ENCODE measurements at places on chromosomes 11 and 22.

- DNase-seq, result no peak
Measured at GRCh38 chr22:39237318-39238100, 7.3 kb downstream of the PDGFB start.

DNA sequence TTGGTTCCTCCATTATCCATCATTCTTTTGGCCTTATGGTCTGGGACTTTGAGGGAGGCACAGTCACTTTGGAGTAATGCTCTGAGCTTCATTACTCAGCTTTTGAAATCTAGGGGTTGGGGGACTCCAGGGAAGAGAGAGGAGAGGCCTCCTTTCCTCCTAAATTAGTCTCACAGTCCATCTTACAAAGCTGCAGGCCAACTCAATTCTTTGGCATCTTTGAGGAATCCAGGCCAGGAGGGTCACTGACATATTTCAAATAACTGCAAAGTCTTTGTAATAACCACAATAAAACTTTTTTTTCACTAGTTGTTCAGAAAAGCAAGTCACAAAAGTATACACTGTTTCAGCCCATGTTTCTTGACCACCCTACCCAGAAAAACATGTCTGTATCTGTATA is 73.3 kb upstream of the FAR1 start:
- no peak for DNase-seq

GRCh38 chr11:78791254-78791653 is 216.6 kb upstream of the NARS2 start:
- DNase-seq, result no peak

GRCh38 chr11:120465921-120466534 is 45.5 kb upstream of the GRIK4 start:
- DNase-seq, result no peak

- DNase-seq, result no peak
Measured at GRCh38 chr11:72001834-72002591, 3.3 kb downstream of the IL18BP start.

DNA sequence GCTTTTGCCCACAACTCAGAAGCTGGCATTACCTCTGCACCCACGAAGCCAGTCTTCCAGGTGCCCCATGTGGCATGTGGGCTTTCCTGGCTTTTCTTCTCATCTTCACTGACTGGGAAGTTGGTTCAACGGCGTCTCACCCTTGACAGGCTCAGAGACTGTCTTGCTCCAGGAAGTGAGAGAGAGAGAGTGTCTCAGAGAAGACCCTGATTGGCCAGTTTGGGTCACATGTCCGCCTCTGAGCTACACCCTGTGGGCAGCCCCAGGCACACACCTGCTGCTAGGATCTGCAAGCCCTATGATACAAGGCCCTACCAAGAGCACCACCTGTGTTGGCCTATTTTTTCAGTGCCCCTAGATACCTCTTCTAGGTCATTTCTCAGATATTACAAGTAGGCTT is 39.0 kb downstream of the RTL6 start:
- DNase-seq, result no peak

DNA sequence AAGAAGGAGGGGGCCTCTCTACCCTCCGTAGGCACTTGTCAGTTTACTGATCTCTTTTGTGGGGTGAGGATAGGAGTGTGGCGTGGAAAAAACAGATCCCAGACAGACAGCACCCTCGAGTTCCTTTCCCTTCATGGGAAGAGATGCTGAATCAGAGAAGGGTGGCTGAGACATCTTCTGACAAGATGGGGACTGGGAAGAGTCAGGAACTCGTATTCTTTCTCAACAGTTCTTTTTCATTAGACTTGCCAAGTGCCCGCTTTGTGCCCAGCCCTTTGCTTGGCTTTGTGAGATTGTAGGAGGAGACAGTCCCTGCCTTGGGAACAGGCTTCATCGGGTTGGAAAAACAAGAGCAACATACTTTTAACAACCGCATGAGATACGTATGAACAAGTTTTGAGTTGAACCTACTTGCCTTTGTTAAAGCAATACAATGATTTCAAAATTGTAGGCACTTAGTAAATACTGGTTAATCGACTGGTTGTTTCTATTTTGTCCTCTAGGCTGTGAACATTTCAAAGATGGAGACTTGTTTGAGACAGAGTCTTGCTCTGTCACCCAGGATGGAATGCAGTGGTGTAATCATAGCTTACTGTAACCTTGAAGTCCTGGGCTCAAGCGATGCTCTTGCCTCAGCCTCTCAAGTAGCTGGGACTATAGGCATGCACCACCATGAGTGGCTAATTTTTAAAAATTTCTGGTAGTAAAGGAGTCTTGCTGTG is 1.1 kb downstream of the RRM1 start:
- peak; percentile 24 for DNase-seq

- DNase-seq, result no peak
Measured at GRCh38 chr11:14093065-14093464, 130.5 kb downstream of the SPON1 start.

DNA sequence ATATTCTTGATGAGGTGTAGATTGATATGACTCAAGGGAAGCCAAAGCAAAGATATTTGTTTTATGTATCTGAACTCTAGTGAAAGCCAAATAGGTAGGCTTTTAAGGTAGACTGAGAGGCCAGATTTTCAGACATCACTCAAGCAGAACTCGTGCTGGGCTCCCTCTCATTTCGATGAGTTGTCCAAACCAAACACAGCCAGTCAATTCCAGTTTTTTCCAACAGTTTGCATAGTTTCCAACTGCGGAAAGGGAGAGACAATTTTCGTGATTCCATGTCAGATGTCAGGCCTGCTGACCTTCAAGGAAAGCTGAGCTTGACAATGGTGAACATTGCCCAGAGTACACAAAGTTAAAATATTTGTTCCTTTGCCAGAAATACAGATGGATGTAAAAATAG is 110.9 kb upstream of the MPPED2 start:
- DNase-seq, result no peak

GRCh38 chr11:76702336-76703128 is 32.0 kb upstream of the LRRC32 start:
- DNase-seq, result no peak

GRCh38 chr11:69471729-69472540 is 9.5 kb upstream of the LINC01488 start:
- no peak for DNase-seq

- DNase-seq, result no peak
Measured at GRCh38 chr11:69699213-69699612, 4.6 kb downstream of the FGF19 start.

DNA sequence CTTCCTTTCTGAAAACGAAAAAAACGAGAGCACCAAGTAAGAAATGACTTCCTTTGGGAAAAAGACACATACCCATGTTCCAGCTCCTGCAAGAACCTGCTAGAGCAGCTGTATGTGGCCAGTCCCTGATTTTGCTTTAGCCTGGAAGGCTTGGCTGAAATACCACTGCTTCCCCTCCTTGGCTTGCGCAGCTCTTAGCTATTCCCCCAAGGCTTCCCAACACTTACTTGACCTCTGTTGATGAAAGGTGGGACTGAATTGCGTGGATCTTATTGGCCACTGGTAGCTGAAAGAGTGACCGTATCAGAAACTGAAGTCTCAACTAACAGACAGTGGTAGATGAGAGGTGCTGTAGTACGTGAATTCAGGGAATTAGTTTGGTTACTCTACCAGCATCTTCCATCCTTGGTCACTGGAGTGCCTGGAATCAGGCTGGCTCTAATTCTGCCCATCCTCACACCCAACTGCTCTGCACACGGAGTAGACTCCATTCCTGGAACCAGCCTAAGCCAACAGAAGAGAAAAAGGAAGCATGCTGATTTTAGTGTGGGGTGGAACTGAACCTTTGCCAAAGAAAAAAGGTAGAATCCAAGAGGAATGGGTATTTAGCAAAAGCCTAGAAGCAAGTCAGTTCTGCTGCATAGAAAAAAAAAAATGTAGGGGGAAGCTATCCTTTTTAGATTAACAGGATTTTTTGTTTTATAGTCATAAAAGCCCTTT is 73.8 kb upstream of the CRTAM start:
- DNase-seq, result no peak

- no peak for DNase-seq
Measured at GRCh38 chr22:45923835-45924234, 53.1 kb downstream of the WNT7B start.

DNA sequence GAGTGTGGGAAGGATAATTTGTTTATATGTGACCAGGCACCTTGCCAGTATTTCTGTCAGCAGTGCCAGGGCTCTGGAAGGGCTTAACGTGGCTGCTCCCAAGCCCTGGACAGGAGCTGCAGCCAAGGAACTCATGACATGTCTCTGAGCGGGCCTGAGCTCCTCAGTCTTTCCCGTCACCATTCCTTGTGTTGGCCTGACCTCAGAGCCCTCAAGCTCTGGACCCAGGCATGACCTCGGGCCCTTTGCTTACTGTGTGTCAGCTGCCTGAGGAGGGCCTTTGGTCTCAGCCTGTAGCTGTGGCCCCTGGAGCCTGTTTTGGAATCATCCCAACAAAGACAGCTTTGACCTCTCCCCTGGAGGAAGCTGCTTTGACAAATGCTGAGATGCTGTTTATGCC is 264.1 kb upstream of the PLET1 start:
- no peak for DNase-seq

GRCh38 chr22:36977401-36977861 is 41.8 kb downstream of the TST start:
- peak; percentile 72 for DNase-seq

DNA sequence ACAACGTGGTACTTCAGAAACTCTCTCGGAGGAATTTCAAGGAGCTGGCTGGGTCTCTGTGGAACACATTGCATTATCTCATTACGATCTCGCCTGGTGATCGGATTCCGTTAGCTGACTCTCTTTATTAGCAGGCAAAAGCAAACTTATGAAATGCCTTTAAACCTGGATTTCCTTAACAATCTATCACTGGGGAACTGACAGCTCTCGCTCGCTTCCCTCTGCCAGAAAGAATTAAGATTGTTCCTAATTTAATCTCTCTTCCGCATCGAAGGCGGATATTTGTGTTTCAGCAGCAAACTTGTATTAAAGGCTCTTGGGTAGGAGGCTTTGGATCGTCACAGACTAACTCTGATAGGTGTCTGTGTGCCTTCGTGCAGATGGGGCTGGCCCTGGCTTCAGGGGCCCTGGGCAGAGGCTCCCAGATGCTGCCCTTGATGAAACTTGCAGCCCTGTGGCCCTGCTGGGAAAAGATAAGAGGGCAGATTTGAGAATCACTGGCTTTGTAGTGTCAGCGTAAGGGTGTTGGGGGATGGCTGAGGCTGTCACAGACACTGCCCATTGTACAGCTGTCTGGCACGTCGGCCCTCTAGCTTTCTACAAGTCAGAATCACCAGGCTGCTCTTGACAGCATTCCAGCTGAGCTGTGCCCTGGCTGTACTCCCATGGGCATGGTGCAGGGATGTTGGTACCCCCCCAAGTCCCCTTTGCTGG is 162.2 kb upstream of the NECTIN1 start:
- DNase-seq, result no peak

GRCh38 chr11:86230179-86230804 is 14.3 kb upstream of the EED start:
- DNase-seq, result no peak

GRCh38 chr11:44595964-44596381 is 30.5 kb downstream of the CD82 start:
- DNase-seq, result peak; percentile 60

- DNase-seq, result no peak
Measured at GRCh38 chr11:86444981-86445380, 70.3 kb downstream of the CCDC81 start.

DNA sequence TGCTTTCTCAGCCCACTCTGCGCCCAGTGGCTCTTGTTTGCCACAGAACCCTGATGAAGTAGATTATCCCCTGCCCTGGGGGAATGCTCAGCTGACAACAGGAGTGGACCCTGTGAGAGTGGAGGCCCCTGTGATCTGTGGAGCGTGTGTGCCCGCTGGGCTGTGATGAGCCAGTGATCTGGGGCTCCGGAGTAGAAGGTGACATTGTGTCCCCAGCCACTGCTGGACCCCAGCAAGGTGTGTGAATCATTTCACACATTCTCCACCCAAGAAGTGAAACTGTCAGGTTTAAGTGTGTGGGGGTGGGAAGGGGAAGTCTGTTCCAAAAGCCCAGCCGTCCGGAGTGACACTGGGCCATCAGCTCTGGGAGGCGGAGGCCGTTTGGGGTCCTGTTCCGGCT is 33.1 kb upstream of the GRAMD4 start:
- no peak for DNase-seq

- DNase-seq, result no peak
Measured at GRCh38 chr11:47288066-47288465, 18.1 kb downstream of the MADD start.

GRCh38 chr11:16935518-16936302 is 78.5 kb downstream of the PLEKHA7 start:
- peak; percentile 13 for DNase-seq

- DNase-seq, result no peak
Measured at GRCh38 chr11:112470355-112470754, 209.7 kb upstream of the PLET1 start.

DNA sequence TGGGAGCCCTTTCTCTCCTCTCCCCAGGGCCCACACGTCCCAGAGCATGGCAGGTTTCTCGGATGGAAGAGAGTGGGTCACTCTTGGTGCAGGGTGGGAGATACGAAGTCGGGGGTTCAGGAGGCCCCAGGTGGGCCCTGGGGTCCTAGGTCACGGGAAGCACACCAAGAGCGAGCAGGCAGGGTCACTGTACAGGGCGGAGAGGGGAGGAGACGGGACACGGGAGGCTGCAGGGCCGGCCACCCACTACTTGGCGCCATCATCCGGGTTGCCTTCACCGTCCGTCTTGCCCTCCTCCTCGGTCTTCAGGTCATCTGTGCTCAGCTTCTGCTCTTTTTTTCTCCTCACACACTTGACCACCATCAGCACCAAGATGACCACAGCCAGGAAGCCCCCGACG is 9.8 kb downstream of the SCN2B start:
- no peak for DNase-seq

DNA sequence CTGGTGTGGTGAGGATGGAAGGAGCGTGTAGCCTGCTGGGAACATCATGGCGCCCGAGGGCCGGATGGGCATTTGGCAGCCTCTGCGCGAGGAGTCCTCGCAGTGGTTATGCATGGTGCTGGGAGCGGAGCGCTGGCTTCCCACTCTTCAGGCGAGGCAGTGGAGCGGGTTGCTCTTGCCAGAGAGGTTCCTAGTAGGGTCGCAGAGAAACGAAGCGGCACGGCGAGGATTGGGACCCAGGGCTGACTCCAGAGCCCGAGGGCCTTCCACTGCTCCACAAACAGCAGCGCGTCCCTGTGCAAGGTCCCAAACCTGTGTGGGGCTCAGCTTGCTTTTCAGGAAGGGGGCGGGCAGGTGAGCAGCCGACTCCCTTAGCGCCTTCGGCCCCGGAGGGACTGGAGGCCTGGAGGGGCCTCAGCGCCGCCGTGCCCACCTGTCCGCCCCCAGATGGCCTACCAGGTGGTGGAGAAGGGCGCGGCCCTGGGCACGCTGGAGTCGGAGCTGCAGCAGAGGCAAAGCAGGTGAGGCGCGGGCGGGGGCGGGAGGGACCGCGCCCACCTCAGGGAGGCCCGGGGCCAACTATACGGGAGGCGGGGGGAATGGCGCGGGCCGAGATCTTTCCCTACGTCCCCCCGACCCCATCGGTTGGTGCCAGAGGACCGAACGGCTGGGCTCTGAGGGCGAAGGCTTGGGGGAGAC is 7.2 kb downstream of the ATG16L2 start:
- no peak for DNase-seq

Measured in CD4-positive, alpha-beta memory T cell (primary cell).